Activated T-cell treated with anti-CD3 and anti-CD28 coated beads for 1 hour (primary cell): ENCODE measurements at places on chromosomes 6 and 20.

DNA sequence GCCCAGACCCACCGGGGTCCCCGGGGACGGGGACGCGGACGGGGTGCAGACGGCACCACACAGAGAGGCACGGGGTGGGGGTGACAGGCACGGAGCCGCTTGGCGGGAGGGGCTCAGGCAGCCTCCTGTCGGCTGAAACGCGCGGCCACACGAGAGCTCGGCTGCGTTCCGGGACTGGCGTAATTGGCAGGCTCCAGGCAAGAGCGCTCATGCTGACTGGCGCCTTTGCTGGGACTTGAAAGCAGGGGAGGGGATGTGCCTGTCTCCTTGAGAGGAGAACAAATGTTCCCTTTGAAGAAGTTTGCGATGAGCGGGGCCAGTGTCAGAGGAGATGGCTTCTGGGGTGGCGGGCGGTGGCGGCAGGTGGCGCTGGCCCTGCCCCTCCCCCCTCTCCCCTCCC lies 25.8 kb downstream of the BHLHE23 start:
- peak; percentile 30 for DNase-seq

GRCh38 chr20:19649041-19649440 lies 109.0 kb upstream of the RIN2 start:
- no peak for DNase-seq

GRCh38 chr6:5846889-5847288 lies 159.8 kb downstream of the NRN1 start:
- DNase-seq, result no peak

DNA sequence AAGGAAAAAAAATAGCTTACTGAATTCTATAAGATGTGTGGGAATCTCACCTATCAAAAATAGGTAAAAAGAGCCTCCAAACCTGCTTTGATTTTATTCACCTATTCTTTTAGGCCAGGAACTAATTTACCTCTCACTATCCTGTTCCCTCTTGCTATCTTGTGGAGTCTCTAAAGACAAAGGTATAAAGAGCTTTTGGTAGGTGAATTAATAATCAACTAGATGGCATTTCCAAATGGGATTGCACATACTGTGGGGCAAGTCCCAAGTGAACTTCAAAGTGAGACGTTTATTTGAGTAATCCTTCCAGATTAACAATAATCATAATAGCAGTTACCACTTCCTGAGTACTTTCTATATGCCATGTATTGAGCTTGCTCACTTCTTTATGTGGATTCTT lies 2.8 kb downstream of the FAM8A1 start:
- no peak for DNase-seq

- DNase-seq, result no peak
Measured at GRCh38 chr20:31747640-31748039, 8.6 kb downstream of the TPX2 start.

DNA sequence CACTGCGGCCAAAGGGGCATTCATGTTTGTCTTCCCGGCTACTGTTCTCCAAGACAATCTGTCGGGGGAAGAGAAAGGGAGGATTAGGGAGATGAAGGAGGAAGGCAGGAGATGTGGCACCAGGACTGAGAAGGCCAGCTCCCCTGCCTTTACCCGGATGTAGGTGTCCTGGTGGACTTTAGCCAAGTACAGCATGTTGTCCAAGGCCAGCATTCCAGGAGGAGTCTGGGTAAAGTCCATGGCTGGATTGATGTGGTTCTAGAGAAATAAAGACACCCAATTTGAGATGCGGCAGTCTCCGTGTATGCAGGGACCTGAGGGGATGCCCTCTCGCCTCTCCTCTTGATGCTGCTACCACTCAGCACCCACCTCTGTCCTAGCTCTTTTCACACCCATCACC lies 32.0 kb downstream of the ELMO2 start:
- DNase-seq, result no peak

- no peak for DNase-seq
Measured at GRCh38 chr6:36268478-36269275, 1.2 kb upstream of the PNPLA1 start.

- DNase-seq, result no peak
Measured at GRCh38 chr6:170234419-170234818, 56.5 kb downstream of the DLL1 start.

DNA sequence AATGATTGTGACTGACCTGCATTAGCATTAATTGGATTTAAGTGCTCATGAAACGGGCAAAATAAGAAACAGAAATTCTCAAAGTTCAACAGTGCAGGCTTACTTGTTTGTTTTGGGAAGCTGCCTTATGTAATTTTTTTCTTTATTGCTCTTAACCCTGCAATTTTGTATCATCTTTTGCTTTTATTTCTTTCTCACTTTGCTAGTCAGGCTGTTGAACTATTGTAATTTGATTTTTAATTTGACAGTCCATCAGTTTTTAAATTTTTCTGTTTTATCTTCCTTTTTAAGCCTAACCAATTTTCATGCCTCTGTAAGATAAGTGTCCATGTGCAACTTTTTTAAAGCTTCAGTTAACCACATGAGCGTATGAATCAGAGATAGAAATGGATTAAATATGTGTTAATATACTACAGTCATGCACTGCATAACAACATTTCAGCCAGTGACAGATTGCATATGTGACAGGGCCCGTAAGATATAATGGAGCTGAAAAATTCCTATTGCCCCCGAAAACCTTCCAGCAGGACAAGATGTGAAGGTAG lies 44.6 kb downstream of the PEX7 start:
- DNase-seq, result no peak

DNA sequence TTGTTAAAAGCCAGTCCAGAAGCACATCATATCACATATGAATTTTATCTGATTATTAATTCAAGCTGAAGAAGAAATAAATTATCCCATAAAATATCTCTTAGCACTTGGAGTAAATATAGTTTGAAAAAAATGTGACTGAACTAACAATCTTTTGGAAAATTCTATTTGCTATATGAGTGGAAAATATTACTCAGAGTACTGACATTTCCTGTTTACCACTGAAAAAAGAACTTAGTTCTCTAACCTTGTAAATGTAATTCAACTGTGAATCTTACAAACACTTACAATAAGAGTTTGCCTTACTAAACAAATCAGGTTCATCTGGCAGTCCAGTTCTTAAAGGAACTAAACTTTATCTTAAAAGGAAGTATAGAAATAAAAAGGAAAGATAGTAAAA lies 44.2 kb downstream of the MOXD1 start:
- no peak for DNase-seq

GRCh38 chr6:42877695-42878094 lies 1.7 kb upstream of the RPL7L1 start:
- DNase-seq, result no peak

DNA sequence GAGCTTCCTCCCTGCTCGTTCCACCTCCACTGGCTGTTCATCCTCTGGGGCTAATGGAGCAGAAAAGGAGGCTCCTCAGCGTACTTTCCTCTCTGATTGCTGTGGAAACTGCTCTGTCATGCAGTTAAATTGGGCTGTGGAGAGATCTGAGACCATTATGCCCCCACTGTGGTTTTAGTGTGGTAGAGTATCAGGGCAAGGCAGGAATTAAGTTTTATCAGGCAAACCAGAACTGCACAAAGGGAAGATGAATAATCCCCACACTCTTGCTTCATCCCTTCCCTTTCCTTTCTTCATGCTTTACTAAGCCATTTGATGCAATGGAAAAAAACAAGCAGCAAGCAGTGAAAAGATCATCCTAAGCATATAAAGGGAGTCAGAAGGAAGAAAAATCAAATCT lies 11.9 kb upstream of the ME1 start:
- no peak for DNase-seq

GRCh38 chr6:15364401-15365037 lies 118.7 kb downstream of the JARID2 start:
- DNase-seq, result no peak
